ENCODE measurements at places on chromosomes 1 and 21.

GRCh38 chr1:72635719-72636118 lies 353.4 kb upstream of the NEGR1 start:
- no peak for DNase-seq

DNA sequence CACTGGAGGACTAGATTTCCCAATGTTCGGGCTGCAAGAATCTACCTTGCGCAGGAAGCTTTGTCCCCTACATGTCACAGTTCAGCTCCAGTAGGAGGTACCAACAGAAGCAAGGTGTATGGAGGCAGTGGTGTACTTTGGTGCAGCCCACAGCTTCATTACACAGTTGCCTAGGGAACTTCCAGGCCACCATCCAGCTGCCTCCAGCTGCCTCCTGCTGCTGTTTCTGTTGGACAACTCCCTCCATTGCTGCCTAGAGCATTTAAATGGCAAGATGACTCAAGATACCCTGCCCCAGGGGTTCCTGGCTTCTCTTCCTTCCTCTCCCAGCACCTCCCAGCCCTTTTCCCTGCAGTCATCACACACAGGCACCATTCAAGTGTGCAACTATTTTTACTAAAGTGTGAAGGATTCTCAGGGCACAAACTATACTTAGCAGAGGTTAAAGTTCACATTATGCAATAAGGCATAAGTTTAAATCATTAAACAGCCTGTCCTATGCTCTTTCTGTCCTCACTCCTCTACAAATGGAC lies 39.0 kb upstream of the ATP1A1 start:
- no peak for DNase-seq

GRCh38 chr1:234730770-234731568 lies 121.0 kb upstream of the IRF2BP2 start:
- DNase-seq, result no peak

DNA sequence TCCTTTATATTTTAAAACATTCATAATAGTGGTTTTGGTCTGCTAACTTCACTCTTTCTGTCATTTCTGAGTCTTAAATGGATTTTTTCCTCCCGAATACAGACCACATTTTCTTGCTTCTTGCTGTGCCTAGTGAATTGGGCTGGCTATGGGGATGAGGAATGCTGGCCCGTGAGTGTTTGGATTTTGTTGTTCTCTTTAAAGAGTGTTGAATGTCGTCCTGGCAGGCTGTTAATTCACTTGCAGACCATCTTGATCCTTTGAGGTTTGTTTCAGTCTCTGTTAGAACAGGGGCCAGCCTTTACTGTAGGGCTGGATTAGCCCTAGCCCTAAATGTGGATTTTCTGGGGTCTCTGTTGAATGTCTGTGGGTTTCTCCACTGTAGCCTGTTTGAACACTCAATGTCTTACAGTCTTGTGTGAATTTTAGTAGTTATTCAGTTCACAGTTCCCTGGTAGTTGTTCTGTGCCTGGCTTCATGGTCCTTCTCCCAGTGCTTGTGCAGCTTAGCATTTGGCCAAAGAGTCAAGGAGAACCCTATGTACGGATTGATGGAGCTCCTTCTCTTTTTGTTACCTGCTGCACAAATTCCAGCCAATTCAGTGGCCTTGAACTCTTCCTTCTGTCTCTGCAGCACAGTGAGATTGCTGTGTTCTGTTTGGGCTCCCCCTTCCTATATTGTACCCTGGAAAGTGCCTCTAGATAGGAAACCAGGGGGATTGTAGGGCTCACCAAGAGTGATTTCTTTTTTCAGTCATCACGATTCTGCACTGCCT lies 95.7 kb downstream of the DYRK1A start:
- DNase-seq, result no peak

- no peak for DNase-seq
Measured at GRCh38 chr21:38780879-38781278, 24.9 kb upstream of the ETS2 start.

GRCh38 chr1:206566999-206567398 lies 45.3 kb downstream of the EIF2D start:
- no peak for DNase-seq

- no peak for DNase-seq
Measured at GRCh38 chr1:85857991-85858390, 149.8 kb upstream of the ZNHIT6 start.

DNA sequence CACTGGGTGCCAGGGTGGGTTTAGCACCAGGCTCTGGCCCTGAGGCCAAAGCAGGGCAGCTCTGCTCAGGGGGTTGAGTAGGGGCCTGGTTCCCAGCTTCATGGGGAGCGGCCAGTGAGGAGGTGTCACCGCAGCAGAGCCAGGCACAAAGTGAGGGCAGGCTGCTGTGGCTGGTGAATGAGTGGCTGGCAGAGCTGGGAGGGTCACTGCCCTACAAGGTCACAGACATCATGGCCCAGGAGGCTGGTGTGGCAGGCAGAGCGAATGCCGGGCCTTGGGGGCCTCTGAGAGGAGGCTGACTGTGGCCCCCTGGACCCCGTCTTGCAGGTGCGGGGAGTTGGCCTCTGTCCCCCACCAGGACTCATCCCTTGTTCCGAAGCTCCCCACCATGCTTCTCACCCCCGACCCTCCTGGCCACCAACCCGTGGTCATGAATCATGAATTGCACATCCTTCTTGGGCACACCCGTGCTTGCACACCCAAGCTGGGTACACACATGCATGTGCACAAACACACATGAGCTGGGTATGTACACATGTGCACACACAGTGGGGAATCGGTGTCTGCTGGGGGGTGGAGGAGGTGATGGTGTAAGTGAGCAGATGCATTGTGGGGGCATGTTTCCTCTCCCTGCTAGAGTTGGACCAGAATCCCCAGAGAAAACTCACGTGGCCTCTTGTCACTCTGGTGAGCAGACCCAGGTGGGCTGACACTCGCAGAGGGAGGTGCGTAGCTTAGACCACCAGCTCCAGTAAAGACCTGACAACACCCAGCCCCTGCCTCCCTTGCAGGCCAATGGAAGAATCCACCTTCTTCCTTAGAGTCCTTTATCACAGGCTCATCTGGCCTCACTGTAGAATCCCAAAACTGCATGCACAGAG lies 4.8 kb upstream of the GNB1 start:
- no peak for DNase-seq

DNA sequence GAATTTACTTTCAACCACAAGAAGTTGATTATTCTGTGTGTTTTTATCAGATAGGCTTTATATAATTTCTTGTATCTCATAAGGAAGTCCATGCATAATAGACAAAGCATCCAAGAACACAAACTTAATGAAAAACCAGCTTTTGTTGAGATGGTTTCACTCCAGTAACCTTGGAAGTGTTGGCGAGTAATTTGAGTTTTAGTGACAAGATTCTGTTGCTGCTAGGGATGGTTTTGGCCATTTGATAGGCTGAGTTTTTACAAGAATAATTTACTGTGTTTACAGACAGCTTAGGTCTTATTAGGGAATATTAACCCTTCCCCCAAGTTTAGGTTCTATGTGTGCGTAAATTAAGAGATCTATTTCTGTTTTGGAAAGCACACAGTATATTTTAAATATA lies 513.6 kb downstream of the USP25 start:
- DNase-seq, result no peak

GRCh38 chr21:41630249-41630648 lies 122.3 kb upstream of the TMPRSS2 start:
- DNase-seq, result no peak

- no peak for DNase-seq
Measured at GRCh38 chr1:164630626-164631396, 71.8 kb downstream of the PBX1 start.

DNA sequence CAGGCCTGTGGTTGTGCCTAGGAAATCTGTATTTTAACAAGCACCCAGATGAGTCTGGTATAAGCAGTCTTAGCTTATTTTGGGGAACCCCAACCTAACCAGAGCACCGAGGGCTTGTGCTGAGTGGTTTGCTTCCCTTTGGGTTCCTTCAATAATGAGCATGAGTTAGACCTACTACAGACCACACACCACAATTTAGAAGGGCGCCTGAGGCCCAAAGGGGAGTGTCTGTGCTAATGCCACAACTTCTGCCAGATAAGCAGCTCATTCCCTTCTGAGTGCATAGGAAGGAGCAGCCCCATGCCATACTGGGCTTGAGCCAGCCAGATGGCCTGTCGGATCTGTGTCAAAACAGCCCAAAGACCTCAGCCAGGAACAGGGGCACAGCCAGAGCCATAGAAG lies 15.4 kb upstream of the LSS start:
- DNase-seq, result no peak

DNA sequence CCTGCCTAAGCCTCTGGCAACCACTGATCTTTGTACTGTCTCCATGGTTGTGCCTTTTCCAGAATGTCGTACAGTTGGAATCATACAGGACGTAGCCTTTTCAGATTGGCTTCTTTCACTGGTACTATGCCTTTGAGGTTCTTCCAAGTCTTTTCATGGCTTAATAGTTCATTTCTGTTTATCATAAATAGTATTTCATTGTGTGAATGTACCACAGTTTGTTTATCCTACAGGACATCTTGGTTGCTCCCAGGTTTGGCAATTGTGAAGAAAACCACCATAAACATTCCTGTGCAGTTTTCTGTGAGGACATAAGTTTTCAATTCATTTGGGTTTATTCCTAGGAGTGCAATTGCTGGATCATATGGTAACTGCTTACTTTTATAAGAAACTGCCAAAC lies 190.6 kb upstream of the RAB4A start:
- DNase-seq, result no peak

DNA sequence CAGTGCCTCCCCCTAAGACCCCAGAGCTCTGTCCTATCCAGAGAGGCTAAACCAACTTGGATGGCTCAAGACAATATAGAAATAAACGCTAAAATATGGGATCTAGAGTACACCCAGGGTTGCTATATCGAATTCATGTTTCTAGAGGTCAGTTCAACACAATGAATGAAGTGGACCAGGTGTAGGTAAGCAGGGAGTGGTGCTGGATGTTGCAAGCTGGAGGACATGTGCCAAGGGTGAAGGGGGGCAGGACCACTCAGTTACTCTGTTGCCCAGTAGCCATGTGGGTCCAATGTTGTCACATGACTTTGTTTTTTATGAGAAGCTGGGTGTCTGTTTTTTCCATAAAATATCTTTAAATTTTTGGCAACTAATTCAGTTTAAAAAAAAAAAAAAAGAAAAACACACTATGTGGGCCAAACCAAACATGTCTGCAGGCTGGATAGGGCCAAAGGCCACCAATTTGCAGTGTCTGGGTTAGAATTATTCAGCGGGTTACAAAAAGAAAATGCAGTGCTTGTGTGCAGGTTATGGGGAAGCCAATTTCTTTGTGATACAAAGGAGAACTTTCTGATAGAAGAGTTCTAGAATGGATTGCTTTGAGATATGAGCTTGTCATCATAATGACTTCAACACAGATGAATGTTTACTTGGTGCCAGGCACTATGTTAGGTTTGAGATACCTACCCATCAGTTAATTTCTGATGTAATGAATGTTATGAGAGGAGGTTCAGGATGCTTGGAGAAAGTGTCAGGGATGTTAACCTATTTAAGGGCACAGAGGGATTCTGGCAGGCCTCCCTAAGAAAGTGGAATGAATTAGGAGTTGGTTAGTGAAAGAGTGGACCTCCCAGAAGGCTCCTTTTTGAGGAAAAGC lies 8.9 kb downstream of the CACHD1 start:
- DNase-seq, result no peak

- no peak for DNase-seq
Measured at GRCh38 chr1:87763483-87763882, 434.8 kb downstream of the LMO4 start.

DNA sequence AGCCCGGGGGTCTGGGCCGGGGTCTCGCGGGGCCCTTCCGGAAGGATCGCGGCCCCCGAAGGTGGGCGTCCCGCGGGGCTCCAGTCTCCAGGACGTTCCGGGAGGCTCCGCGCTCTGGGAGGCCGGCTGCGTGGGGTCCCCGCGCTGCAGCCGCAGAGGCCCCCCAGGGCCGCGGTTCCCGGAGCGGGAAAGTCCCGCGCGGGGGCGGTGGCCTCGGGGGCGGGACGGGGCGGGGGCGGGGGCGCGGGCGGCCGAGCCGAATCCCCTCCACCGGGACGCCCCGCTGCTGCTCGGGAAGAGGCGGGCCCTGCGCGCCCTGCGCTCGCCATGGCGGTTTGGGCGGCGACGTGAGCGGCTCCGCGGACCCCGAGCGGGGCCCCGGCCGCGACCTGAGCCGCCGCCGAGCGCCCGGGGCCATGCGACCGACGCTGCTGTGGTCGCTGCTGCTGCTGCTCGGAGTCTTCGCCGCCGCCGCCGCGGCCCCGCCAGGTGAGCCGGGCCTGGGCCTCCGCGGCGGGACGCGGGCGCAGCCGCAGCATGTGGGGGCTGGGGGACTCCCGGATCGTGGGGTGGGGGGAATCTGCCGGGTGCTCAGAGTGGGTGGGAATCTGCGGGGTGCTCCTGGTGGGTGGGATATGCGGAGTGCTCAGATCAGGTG lies at the start of gene IFNGR2:
Gene IFNGR2 (plus strand): TSS at position 286 of the 658 bp plus-strand sequence. CDS start 131 bp downstream, at position 417.
- no peak for DNase-seq

- no peak for DNase-seq
Measured at GRCh38 chr1:226826479-226827261, 43.7 kb upstream of the PSEN2 start.

DNA sequence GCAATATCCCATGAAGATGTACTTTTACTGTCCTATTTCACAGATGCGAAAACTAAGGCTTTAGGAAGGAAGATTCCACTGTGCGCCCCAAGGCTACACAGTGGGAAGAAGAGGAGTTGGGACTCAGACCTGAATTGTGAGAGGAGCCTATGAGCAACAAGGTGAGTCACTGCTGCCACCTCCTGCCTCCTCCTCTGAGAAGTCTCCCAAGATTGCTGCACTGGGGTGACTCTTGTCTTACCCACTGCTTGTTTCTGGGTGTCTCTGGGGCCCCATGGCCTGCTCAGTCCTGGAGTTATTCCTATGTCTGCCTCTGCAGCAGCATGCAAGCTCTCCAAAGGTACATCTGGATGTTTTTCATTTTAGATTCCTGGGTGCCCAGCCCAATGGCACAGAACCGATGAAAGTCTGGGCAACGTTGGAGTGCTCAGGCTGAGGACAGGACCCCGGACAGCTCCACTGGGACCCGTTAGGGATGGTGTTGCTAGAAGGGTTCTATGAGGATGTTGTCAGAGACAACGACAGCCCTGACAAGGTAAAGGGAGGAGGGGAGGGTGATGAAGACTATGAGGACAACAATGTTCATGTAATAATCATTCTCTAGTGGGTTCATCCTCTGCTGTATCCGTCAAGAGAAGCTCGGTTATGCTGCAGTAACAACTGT lies 11.0 kb upstream of the C1QA start:
- no peak for DNase-seq
